NCI-H510A (cell line): ENCODE measurements at places on chromosomes 6 and 20.

- DNase-seq: no peak
Observed at GRCh38 chr20:19758501-19759331, 658 bp downstream of the RIN2 start.

- DNase-seq: no peak
Observed at GRCh38 chr6:51531623-51532022, 555.8 kb downstream of the PKHD1 start.

- no peak for DNase-seq
Observed at GRCh38 chr6:150207931-150208570, 65.2 kb downstream of the PPP1R14C start.

GRCh38 chr20:50234288-50234687, 43.7 kb downstream of the CEBPB start:
- no peak for DNase-seq

- DNase-seq: no peak
Observed at GRCh38 chr6:12280902-12281301, 9.3 kb upstream of the EDN1 start.

DNA sequence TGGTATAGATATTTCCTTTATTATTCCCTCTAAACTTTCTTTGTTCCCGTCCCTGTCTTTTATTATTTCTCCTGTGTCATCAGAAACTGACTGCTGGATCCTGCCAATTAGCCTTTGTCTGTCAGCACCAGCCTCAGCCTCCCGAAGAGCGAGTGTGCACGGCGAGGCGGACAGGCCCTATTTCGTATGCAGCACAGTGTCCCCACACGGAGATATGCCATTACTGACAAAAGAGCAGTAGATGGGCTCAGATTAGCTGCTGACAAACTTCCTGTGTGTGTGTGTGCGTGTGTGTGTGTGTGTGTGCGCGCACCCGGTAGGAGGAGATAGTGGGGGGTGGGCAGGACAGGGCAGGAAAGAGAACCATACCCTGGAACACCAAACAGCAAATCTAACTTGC, 99.5 kb upstream of the ZFP64 start:
- DNase-seq: no peak

- no peak for DNase-seq
Observed at GRCh38 chr6:149483334-149483725, 1.5 kb downstream of the ZC3H12D start.

DNA sequence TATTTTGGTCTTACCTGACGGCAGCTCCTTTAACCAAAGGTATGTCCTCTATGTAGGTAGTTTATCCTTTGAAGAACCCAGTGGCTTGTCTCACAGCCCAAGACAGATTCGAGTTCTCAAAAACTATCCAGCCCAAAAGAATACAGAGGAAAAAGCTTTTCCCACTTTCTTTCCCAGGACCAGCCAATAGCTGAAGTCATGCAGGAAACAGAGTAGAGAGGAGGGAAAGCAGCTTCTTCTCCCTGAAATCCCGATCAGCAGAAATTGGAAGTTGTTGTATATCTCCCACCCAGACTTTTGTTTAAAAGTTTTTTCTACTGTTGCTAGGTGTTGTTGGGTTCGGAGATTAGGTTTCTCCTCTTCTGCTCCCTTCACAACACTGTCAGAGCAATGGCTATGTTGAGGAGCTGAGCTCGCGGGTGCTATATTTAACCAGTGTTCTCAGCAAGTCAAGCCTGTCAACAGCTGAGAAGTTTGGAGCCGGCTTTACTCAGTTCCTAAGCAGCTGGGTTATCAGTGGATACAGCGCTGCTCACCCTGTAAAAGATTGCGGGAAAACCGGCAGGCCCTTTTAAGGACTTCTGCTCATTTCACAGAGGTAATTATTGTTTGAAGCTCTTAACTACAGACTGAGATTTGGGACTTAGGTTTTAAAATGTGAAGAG, at the start of gene FILIP1:
FILIP1 (minus strand) TSS at position 401 of the 665 bp plus-strand sequence. CDS start 78,828 bp downstream, outside the sequence.
- DNase-seq: no peak

DNA sequence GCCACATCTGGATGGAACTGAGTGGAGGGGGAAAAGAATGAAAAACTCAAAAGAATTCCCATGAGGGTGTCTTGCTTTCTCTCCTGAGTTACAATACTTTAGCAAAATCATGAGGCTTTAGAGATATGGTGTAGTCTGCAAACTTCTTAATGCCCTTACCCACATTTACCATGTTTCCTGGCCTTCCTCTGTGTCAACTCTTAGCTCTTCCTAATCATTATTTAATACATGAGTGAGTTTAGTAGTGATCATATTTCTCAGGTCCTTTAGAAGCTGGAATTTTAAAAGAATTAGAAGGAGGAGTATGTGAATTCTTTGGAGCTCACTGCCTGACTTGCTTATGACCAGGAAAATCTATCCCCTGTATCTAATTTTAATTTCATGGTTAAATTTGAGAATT, 39.0 kb downstream of the STX11 start:
- DNase-seq: no peak

DNA sequence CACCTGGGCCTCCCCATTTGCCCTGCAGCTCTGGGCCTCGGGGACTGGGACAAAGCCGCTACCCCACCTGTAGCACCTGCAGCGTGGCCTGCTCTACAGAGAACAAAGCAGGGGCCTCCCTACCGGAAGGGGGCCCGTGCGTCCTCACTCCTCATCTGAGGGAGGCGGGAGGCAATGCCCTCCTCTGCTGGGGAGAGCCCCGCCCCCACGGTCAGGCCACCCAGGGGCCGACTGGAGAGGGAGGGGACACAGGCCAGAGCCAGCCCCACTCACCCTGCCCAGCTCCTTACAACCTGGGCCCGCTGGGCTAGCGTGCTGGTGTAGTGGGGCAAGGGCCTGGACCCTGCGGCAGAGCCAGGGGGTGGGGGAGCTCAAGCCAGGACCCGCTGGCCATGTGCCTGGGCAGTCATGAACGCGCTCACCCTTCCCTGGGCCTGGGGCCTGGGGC, 8.0 kb downstream of the LAMA5 start:
- DNase-seq: peak; percentile 96

- no peak for DNase-seq
Observed at GRCh38 chr6:56749632-56750151, 107.0 kb upstream of the DST start.

GRCh38 chr6:127332383-127332961, 10.9 kb downstream of the ECHDC1 start:
- DNase-seq: no peak

GRCh38 chr6:34904990-34905613, 16.0 kb downstream of the ANKS1A start:
- no peak for DNase-seq

- DNase-seq: no peak
Observed at GRCh38 chr6:35754452-35755277, 17.8 kb downstream of the ARMC12 start.

GRCh38 chr20:50586531-50587232, 76.5 kb downstream of the PTPN1 start:
- peak; percentile 91 for DNase-seq

GRCh38 chr20:17909869-17910321, 58.7 kb downstream of the SNX5 start:
- DNase-seq: no peak

DNA sequence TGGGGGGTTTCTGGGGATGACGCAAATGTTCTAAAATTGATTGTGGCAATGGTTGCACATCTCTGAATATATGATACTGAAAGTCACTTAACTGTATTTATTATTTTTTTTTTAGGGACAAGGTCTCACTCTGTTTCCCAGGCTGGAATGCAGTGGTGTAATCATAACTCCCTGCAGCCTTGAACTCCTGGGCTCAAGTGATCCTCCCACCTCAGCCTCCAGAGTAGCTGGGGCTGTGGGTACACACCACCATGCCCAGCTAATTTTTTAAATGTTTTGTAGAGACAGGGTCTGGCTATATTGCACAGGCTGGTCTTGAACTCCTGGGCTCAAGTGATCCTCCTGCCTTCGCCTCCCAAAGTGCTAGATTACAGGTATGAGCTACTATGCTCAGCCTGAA, 33.4 kb downstream of the NOL4L start:
- DNase-seq: no peak

DNA sequence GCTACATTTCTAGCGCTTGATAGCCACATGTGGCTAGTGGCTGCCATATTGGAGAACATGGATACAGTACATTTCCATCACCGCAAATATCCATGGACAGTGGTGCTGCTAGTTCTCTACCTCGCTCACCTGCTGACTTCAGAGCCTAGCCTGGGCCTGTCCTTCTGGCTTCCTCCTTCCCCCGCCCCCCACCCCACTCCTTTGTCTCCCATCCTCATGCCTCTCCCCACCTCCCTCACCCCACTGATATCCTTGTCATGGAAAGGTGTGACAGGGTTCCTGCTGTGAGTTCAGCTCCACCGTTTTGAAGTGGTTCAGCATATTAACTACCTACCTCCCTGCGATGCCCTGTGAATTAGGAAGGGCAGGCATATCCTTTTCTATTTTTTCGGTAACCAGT, 14.2 kb downstream of the NKX2-2 start:
- DNase-seq: no peak

GRCh38 chr6:82775361-82775760, 290.3 kb downstream of the UBE3D start:
- DNase-seq: no peak

DNA sequence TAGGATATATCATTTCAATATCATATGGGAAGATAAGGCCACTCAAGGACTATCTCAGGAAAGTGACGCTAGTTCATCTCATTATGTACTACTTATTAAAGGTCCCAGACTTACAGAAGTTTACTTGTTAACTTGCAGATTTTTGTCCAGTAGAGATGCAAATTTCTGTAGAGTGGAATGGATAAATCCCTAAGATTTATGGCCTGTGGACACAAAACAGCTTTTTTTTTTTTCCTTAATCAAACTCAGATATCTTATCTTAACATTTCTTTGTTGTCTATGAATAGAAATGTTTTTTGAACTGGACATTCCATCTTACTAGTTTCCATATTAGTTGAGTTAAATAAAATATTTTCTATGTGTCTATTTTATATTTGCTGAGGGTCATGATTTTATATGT, 110.5 kb upstream of the MAP7 start:
- no peak for DNase-seq

GRCh38 chr6:157134402-157135047, 188.8 kb downstream of the TMEM242 start:
- DNase-seq: no peak

DNA sequence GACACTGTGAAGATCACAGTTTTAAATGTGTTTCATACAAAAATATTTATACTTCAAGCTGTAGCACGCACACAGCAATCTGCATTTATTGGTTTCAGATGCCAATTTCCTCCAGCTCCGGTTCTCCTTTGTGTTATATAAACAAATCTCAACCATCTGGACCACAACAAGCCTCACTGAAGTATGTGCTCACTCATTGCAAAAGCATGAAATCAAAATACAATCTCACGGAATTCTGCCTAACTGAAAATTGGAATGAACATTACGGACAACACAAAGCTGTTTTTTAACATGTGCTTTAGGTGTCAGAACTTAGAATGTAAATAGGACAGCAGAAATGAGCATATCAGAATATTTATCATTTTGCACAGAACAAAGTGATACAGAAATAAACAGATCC, 38.0 kb downstream of the RCAN2 start:
- no peak for DNase-seq

DNA sequence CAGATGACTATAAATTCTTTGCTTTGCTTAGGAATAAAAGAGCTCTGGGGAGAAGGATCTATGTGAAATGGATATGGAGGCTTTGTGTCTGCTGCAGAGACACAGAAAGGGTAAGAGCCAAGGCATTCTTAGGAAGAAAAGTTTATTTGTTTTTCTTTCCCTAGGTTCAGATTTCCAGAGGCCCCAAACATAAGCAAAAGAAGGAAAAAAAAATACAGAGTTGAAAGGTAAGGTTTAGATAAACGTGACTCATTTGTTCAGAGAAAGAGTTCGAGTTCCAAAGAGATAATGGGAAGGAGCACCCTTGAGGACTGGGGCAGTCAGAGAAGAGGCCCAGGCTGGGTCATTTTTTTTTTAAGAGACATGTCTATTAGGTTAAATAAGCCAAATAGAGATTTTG, 27.4 kb upstream of the BMP5 start:
- no peak for DNase-seq

DNA sequence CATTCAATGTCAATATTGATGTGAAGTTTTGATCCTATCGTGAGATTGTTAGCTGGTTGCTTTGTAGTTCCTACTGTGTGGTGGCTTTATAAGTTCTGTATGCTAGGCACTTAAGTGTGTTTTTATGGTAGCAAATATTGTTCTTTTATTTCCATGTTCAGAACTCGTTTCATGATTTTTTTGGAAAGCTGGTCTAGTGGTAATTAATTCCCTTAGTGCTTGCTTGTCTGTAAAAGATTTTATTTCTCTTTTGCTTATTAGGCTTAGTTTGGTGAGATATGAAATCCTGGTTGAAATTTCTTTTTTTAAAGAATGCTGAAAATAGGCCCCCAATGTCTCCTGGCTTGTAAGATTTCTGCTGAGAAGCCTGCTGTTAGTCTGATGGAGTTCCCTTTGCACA, 27.8 kb upstream of the PLCB1 start:
- no peak for DNase-seq

DNA sequence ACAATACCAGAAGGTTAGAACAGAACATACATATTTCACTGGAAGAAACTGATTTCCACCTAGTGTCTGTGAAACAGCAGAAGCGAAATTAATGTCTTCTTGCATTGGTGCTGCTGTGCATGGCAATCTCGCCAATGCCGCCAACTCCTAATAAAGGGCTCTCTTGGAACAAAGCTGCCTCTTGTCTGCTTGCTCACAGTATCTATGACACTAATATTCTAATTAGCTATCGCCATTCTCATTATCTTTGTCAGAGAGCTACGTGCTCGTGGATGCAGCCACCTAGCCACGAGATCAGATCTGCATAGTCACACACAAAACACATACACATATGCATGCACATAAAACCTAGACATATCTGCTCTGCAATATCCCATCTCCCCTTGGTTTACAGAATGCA, 145.9 kb upstream of the OLIG3 start:
- DNase-seq: no peak
